C1 segment of cervical spinal cord (tissue), 14 donors: ENCODE measurements at places on chromosomes 3 and 15.

- no peak for DNase-seq
Measured at GRCh38 chr3:194306771-194307640, 44.1 kb downstream of the CPN2 start.

DNA sequence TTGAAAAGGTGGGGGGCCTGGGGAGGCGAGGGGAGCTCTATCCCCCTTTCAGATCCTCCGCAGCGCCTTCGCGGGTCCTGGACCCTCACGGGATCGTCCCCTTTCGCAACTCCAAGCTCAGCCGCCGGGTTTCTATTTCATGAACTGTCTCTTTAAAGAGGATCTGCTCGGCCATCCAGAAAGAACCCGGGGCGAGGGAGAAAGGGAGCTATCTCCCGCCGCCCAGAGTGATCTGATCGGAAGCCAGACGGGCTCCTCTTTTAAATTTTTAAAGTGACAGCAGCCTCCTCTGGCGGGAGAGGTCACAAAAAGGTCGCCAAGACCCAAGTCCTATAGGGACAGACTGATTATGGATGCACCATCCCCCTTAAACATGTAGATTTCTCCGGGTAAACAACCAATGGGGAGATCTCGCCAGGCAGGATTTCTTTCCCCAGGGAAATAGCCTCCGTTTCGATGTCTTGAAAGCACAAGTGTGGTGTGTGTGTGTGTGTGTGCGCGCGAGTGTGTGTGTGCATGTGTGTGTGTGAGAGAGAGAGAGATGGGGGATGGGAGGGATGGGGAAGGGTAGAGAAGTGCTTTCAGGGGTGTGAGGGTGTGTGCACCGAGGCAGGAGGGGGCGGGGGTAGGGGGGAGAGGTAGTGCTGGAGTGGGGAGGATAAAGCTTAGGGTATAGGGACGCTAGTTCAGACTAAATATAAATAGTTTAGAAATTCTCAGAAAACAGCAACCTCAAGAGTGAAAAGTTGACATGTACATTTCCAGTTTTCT is 516.1 kb downstream of the MECOM start:
- DNase-seq: no peak

- DNase-seq: no peak
Measured at GRCh38 chr3:133836497-133837158, 31.0 kb downstream of the SRPRB start.

DNA sequence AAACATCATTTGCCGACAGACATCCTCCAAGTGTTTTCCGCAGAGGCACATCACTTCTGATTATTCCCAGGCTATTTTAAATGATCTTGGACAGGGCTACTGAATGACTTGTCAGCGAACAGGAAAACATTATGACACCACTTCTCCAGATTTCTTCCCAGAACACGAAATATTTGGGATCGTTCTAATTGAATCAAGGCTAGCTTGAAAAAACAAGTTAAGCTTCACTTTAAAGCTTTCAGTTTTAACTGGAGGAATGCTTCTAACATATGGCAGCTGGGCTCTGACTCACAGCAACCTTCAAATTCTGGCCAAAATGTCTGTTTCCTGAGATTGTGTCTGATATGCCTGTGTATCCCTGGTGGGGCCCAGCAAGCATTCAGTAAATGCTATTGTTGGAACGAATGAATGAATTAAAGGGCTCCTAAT is 127.0 kb upstream of the ICE2 start:
- DNase-seq: no peak

GRCh38 chr3:73475717-73476116 is 149.0 kb downstream of the PDZRN3 start:
- DNase-seq: no peak

DNA sequence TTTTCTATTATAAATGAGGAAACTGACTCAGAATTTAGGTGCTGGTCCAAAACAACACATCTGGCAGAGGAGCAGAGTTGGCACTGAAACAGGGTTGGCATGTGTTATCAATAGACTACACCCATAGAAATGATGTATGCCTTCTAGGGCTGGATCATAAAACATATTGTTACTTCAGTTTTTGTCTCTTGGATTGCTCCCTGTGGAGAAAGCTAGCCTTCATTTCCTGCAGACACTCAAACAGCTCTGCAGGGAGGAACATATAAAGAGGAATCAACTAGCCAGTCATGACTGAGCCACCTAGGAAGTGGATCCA is 507 bp upstream of the MRPL3 start:
- DNase-seq: no peak
